Stimulated activated CD4-positive, alpha-beta T cell treated with anti-CD3 and anti-CD28 coated beads, TNF-alpha, amount 100 ng/mL, for 4 hours (primary cell): ENCODE measurements at places on chromosomes 6 and 20.
A peak's percentile ranks its signal among the peaks of the same experiment; 100 is the strongest.

GRCh38 chr20:11700831-11701230 is 216.9 kb upstream of the BTBD3 start:
- no peak for DNase-seq

DNA sequence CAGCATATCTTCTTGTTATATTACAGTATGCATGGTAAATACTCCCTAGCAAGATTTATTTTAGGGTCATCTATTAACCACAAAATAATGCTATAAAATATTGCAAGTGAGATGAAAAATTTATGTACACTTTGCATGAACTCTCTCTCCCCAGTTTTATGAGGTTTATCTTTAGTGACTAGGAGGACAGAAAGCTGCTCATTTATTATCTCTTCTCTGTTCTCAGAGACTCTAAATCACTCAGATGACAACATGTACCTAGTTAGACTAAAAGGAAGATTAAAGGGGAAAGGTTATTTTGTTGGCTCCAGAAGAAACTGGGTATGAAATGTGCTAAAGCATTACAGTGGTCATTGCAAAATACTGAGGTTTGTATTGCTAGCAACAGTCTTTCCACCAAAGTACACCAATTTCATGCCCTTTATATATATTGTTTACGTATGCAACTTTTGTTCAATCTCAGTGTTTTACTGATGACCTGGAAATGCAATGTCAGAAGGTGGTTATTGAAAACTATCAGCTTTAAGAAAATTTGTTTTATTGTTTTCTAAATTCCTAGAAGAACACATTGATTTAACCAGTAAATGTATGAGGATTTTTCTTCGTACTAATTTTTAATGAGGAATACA is 11.8 kb downstream of the RFX6 start:
- no peak for DNase-seq

GRCh38 chr20:58438970-58439808 is 50.2 kb downstream of the VAPB start:
- no peak for DNase-seq

DNA sequence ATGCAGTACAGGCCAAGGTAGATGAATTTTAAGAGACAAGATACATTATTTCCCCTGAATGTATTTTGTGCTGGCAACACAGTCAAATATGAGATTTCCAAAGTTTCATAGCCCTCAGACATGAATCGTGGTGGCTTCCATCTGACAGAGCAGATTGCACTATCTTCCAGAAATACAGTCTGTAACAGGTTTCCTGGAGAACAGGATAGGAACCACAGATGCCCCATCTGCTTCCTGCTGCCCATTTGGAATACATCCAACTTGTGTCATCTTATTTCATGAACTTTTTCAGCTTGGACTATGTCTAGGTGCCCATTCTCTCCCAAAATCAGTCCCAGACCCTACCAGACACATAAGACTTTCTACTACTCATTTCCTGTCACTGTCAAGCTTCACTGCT is 426.0 kb downstream of the KIF16B start:
- DNase-seq = no peak

GRCh38 chr6:116022841-116023445 is 37.7 kb downstream of the FRK start:
- no peak for DNase-seq

- no peak for DNase-seq
These were observed 98.6 kb upstream of the SUPT3H start for GRCh38 chr6:45476341-45476740.

- no peak for DNase-seq
These were observed 34.1 kb downstream of the TGM2 start for GRCh38 chr20:38130687-38131587.

DNA sequence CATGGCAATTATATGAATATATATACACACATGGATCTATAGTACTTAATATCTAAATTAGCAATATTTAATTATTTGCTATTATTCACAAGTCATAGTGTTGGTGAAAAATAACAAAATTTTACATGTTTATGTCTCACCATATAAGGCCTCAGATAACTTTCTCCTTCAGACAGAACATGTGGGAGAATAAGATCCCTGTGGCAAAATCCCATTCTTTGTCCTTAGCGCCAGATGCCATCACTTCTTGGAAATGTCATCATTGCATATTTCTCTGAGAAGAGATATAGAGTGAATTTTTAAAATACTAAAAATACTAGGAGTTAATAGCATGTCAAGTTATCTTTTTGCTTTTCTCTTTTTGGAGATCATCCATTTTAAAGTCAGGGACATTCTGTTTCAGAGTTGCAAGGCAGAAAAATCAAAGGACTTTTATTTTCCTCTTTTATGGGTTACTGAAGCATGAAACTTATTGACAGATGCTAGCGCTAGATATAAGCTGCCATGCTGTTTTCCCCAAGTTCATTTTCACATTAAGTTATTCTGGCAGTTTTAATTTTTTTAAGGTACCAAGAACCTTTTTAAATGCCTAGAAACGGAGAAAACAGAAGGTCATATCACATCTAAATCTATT is 30.4 kb upstream of the STXBP5 start:
- no peak for DNase-seq

- no peak for DNase-seq
These were observed 13.6 kb upstream of the UBR2 start for GRCh38 chr6:42550277-42550676.

- no peak for DNase-seq
These were observed 89.9 kb upstream of the NEDD9 start for GRCh38 chr6:11322252-11322885.

DNA sequence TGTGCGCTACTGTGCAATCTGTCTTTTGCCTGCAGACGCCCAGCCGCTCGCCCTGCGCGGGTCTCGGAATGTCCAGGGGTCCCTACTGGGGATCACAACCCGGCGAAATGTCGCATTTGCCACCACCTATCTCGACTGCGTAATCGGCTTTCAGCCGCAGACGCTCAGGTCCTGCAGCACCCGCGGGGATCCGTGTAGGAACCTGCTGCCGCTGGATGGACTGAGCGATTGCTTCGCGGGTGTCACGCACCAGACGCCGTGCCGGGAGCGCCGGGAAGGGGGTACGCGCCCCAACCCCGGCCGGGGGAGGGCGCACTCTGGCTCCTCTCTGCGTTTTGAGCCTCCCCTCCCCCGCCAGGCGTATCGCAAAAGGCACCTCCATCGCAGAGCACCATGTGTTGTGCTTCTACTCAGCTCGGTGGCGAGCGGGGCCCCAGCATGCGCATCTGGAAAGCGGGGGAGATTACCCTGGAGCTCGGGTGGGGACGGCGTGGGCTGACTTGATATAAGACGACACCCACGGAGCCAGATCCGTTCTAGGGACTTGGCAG is 747 bp upstream of the PTPRA start:
- DNase-seq = peak; percentile 65

DNA sequence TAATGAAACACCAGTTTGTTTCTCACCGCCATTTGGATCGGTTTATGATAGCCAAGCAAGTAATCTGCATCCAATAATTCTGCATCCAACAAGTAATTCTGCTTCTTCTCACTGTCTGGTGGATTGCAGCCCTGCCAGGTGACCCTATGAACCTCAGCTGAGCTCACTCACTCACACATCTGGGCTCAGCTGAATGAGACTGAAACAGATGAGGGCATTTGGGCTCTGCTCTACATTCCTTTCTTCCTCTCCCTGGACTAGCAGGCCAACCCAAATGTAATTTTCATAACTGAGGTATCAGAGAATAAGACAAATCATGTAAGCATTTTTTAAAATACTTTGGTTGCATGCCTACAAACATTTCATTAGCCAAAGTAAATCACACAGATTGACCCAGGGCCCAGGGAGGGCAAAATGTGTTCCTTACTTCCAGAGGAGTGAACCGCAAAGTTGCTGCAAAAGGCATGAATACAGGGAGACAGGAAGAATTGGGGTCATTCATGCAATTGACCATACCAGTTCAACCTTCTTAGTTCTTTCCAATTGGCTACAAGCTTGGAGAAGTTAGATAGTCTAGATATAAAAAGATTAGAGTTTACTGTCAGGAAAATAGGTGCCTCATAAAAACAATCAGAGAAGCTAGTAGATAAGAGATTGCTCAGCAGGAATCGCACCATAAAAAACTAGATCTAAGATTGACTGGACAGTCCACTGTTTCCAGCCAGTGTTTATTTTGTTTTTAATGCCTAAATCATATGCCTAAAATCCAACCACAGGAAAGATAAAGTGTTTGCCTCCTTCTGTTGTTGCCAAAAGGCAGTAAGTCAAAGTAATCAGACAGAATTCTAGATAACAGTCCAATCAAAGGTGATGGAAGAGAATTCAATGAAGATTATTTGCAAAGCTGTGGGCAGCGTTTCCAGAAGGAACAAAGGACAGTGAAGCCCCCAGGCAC is 43.7 kb downstream of the CBLN4 start:
- DNase-seq = no peak

DNA sequence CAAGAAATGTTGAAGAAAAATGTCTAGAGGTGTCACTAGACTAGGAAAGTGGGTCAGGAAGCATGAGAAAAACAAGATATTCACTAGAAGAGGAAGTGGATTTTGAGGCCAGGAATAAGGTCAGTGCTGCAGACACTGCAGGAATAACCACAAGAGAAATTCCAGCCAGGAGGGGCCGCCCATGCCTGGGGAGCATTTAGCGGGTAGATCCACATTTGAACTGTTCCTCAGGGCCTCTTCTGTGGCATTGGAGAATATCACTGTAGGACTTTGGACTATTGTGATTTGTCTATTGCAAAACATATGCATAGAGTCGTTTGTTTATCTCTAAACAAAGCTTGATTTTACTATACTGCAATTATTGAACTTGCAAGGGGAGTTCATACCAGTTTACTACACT is 49.6 kb upstream of the CCDC28A start:
- no peak for DNase-seq

GRCh38 chr6:45647341-45648261 is 269.9 kb upstream of the SUPT3H start:
- no peak for DNase-seq

DNA sequence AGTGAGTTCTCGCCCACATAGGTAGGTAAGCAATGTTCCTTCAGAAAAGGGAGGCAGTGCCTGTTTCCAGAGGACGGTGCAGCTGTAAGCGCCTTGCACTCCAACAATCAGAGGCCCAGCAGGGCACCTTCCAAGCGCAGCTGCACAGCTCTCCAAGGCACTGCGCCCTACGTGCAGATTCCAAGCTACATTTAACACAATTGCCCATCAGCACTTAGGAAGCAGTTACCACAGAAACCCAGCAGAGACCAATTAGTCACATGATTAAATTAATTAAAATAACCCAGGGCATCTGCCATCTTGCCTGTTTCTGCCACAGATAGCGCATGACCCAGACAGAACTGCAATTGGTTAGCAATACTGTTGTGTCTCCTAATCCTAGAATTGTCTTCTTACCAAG is 65.5 kb downstream of the SOBP start:
- DNase-seq = no peak

GRCh38 chr6:156774863-156775405 is 2.2 kb upstream of the ARID1B start:
- no peak for DNase-seq

DNA sequence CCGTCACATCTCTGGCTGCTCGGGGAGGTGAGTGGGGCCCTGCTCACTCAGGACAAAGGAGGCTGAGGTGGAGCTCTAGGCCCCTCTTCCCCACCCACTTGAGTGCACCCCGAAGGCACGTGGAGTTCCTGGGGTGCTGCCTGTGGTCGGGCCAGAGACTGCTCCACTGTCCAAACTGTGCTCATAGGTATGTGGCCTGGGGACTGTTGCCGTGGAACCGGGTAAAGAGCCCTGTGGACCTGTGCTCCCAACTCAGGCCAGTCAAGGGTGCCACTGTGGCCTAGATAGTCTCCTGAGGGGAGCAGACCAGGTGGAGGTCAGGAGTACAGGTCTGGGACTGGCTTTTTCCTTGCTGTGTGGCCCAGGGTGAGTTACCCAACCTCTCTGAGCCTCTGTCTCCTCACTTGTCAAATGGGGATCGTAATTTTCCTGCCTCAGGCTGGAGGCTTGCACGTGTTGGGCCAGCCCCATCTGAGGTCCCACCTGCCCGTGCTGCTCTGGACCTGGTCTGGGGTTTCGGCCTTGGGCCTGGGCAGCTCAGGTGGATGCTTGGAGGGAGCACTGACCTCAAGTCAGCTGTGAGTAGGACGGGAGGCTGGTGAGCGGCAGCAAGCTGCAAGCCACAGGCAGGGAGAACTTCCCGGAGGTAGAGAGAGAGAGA is 12.4 kb upstream of the NPBWR2 start:
- no peak for DNase-seq

DNA sequence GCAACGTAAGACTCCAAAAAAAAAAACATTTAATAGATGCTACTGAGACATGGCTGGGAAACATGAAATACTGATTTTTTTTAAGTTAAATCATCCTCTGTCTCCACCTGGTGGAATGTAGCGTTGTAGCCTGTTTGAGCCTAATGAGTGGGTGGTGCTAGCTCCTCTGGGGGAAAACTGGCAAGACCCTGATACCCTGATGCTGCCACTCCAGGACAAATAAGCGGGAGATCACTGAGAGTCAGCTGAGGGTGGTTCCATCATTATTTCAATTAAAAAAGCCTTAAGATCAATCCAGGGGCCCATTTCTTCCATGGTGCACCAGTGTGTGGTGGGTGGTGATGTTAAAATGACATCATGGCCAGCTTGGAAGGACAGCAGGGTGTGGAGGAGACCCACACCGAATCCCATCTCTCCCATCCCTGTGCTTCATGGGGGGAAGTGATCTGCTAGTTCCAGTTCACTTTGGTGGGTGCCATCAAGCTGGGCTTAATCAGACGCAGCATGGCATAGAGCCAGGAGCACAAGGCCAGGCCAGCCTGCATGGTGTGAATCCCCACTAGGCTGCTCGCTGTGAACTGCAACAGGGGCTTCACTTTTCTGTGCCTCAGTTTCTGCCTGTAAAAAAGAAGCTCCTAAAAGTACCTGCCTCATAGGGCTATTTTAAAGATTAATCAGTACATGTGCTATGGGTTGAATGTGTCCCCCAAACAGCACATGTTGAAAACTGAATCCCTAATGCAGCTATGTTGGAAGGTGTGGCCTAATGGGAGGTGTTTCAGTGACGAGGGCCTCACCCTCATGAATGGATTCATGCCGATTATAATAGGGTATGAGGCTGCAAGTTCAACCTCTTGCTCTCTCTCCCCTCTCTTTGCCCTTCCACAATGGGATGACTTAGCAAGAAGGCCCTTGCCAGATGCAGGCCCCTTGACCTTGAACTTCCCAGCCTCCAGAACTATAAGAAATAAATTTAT is 13.0 kb upstream of the MRPS10 start:
- DNase-seq = no peak

DNA sequence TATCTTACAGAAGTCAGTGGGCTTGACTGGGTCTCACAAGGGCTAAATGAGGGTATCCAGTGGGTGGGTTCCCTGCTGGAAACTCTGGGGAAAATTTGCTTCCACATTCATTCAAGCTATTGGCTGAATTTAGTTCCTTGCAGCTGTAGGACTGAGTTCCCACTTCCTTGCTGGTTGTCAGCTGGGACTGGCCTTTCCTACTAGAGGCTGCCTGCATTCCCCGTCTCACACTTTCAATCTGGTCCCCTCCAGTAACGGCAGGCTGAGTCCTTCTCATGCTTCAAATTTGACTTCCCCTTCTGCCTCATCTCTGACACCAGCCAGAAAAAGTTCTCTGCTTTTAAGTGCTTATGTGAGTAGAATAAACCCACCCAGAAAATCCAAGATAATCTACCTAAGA is 4.4 kb downstream of the CSNK2A1 start:
- DNase-seq = no peak
